Stimulated activated CD4-positive, alpha-beta T cell treated with anti-CD3 and anti-CD28 coated beads, TNF-alpha, amount 100 ng/mL, for 24 hours (primary cell): ENCODE measurements at places on chromosomes 3 and 15.

GRCh38 chr3:30895329-30895728 lies 868 bp upstream of the GADL1 start:
- no peak for DNase-seq

- no peak for DNase-seq
Measured at GRCh38 chr15:72387741-72388140, 10.4 kb upstream of the TMEM202 start.

DNA sequence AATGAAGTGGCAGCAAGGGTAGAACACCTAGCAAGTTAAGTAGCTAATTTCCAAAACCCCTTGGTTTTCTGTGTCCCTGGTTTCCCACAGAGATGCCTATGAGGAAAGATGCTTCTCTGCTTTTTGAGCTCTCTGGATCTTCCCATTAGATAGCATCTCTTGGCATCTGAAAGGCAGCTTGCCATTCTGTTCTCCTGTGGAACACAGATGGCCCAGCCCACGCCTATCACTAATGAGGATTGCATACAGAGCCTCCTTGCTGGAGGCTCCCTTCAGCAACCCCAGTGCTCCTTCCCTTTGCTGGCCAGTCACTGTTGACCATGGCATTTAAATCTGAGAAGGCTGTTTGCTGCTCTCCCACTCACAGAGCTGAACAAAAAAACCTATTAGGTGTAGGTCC lies 34.4 kb upstream of the ETV5 start:
- no peak for DNase-seq

- DNase-seq, result no peak
Measured at GRCh38 chr15:87300146-87300545, 956.4 kb downstream of the NTRK3 start.

DNA sequence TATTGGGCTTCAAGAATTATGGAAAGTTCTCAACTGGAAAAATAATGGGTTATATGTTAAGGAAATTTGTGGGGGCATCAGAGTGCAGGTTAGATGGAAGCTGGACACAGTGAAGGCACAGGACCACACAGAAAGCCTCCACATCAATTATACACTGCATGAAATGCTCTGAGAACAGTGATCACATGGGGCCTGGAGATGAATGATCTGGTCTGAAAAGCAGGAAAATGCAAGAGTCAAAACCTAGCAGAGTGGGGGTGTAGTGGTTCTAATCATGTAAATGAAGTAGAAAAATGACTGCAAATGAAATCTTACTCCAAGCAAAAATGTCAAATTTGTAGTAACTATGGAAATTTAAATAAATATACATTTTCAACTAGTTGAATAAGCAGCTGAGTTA lies 123.6 kb downstream of the TUSC7 start:
- DNase-seq, result no peak

GRCh38 chr3:137134431-137134830 lies 176.6 kb downstream of the IL20RB start:
- no peak for DNase-seq

DNA sequence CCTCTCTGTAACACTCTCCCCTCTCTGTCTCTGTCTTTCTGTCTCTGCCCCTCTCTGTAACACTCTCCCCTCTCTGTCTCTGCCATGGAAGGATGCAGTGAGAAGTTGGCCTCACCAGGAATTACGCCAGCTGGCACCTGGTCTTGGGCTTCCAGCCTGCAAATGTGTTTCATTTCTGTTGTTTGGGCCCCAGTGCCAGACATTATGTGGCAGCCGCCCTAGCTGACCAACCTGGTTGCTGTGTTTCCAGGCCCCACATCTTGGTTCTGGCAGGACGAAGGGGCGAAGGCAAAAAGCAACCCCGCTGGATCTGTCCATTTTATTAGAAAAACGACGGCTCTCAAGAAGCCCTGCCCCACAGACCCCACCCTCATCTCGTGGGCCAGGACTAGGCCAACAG lies 5.2 kb upstream of the ZXDC start:
- no peak for DNase-seq

DNA sequence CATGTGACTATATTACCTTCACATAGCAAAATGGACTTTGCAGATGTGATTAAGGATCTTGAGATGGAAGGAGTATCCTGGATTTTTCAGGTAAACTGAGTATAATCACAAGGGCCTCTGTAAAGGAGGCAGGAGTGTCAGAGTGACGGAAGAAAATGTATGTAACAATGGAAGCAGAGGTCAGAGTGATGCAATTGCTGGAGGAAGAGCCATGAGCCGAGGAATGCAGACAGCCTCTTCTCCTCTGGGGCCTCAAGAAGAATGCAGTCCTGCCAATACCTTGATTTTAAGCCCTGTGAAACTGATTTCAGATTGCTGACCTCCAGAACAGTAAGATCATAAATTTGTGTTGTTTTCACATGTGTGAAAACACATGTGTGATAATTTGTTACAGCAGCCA lies 15.1 kb downstream of the HEMK1 start:
- no peak for DNase-seq

- DNase-seq, result no peak
Measured at GRCh38 chr3:6439824-6440223, 421.1 kb upstream of the GRM7 start.

GRCh38 chr3:25689226-25689625 lies 24.5 kb upstream of the TOP2B start:
- DNase-seq, result no peak

GRCh38 chr3:168467115-168467714 lies 371.5 kb upstream of the GOLIM4 start:
- no peak for DNase-seq

- no peak for DNase-seq
Measured at GRCh38 chr3:130687327-130687726, 59.3 kb downstream of the PIK3R4 start.

DNA sequence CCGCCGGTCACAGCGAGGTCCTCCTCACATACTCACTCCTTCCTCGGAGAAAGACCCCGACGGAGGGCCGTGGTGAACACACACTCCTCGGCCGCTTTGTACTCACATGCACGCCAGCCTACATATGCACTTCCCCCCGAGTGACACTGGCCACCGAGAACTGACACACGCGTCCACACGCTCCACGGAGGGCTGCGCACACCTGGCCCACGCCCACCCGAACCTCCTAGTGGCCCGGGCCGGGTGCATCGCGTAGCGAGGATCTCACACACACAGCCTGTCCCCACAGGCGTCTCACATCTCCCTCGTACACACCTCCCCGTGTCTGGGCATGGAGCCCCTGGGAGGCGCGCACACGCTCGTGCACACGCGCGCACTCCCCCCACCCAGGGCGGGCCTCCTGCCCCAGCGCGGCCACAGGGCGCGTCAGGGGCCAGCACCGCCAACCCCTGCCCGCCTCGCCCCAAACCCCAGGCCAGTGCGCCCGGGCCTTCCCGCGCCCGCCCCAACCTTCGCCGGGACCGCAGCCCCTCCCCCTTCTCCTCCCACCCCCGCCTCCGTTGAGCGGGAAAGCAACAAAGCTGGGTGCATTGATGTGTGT lies 411 bp upstream of the C3orf70 start:
- DNase-seq, result no peak

DNA sequence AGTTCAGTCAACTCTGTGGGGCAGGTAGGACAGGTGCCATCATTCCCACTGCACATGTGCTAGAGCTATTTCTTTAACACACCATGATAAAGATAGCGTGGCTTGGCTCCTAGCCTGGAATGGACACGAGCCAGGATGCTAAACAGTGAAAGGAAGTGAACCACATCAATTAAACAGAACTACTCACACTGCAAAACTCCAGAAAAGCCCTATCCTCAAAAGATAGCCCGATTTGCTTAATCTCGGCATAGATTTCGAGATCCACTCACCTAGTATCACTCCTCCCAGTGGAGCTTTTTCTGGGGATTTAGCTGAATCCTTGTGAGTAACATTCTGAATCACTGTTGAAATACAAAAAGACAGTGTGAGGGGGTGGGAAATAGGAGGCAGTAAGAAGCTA lies 118.0 kb downstream of the ABI3BP start:
- DNase-seq, result no peak

GRCh38 chr3:138842483-138843188 lies 7.9 kb upstream of the PIK3CB start:
- no peak for DNase-seq

DNA sequence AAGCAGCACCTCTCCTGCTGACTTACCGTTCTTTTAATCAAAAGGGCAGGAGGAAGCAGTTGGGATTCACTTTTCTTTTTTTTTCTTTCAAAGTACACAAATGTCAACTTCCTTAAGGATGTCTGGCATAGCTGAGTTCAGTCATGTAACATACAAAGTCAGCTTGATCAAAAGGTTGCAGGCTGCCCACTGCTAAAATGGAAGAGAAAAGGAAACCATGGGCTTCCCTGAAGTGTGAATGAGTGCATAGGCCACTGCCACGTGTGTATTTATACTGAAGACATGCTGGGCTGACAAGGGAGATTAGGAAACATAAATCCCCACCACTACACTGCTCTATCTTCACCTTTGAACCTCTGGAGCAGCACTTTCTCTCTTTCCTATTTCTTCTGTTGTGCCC lies 312.5 kb downstream of the TIGIT start:
- DNase-seq, result no peak
